ENCODE measurements at places on chromosomes 13 and 19.

- no peak for DNase-seq
Observed at GRCh38 chr13:84661718-84662117, 779.4 kb upstream of the SLITRK1 start.

DNA sequence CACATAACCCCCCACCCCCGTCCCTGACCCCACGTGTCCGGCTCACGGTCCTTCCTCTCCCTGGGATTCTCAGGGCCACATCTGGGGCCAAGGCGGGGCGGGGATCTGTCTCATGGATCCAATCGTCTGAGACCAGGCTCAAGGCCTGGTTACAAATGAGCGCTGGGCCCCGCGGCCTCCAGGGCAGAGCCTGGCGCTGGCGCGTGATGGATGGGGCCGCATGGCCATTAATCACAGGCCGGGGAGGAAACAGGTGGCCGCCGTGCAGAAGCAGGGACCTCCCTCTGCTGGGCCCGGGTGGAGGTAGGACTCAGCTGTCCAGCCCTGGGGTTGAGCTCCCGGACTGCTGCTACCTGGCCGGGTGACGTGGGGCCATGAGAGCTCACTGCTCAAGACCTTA, 5.8 kb upstream of the TLE5 start:
- DNase-seq = no peak

GRCh38 chr13:23868521-23868920, 20.7 kb downstream of the MIPEP start:
- DNase-seq = no peak

GRCh38 chr13:94660695-94661326, 51.5 kb downstream of the SOX21 start:
- DNase-seq = no peak

DNA sequence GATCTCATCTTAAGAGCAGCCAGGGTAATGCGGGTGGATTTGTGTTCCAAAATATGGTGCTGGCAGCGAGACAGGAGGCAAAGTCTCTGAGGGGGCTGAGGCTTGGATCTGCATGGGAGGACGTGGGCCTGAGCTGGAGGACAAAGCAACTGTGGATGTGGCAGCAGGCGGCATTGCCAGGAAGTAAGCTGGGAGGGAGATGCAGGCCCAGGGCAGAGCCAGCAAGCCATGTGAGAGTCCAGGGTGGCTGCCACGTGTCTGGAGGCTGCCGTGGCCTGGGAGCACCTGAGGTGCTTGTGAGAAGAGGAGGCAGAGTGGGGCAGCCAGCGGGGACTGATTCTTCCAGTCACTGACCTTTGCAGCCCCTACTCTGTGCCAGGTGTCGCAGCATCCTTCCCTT, 52.0 kb downstream of the DPF1 start:
- no peak for DNase-seq

GRCh38 chr13:105084931-105085330, 1450.5 kb downstream of the EFNB2 start:
- no peak for DNase-seq

GRCh38 chr19:43610493-43610892, 1.4 kb upstream of the SRRM5 start:
- no peak for DNase-seq

GRCh38 chr19:35395382-35396199, 24.7 kb downstream of the GPR42 start:
- DNase-seq = peak; percentile 38

DNA sequence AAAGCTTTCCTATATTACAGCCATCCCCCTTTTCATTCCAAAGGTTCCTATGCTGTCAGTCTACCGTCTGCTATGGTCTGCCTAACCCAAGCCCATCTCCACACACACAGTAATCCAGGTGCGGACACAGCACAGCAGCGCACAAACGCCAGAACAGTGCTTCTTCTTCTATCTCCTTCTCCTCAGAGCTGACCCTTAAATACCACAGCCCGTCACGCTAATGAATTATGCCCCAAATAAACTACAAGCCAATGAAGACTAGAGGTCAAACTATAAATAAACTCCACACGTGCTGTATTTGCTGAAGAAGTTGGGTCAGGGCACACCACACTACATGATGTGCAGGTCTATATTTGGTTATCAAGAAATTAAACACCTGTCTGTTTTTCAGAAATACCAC, 71.8 kb downstream of the TBC1D4 start:
- no peak for DNase-seq

GRCh38 chr13:47707414-47707813, 293.7 kb downstream of the SUCLA2 start:
- DNase-seq = no peak

DNA sequence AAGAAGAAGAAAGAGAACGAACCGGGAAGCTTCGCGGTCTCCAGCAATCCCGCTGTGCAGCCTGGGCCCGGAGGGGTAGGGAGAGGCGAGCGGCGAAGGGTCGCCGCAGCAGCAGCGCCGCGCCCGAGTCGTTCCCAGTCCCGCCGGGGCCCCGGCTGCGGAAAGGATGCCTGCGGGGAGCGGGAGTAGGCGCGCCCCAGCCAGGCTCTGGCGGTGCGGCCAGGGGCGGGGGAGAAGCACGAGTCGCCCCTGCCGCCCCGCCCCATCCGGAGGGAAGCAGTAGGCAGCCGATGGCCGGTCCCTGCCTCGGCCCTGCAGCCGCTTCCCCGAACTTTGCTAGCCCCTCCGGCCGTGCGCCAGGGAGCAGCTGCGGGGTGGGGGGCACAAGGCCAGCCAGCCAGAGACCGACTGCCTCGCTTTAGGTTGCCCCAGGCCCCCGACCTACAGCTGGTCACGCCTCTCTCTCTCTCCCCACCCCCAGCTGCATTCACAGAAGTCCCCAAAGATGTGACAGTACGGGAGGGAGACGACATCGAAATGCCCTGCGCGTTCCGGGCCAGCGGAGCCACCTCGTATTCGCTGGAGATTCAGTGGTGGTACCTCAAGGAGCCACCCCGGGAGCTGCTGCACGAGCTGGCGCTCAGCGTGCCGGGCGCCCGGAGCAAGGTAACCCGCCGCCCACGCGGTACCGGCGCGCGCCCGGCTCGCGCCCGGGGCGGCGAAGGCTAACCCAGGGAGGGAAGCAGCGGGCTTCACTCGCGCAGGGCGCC, 1.1 kb downstream of the VSTM2B start:
- peak; percentile 22 for DNase-seq

DNA sequence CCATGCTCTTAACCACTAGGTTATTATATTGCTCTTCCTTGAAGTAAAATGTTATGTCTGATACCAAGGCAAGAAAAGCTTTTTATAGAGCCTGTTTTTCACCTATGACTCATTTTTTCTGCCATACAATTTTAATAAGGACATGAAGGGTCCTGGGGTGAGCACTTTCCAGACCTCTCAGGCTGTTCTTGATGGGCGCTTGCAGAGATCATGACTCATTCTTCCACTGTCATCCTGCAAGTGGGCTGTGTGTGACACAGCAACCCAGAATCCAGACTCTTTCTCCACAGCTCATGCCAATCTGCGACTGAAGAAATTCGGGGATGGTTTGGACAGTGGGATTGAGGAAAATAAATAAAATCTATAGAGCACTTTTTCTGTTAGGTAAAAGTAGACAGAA, 506.7 kb upstream of the NBEA start:
- no peak for DNase-seq

- no peak for DNase-seq
Observed at GRCh38 chr13:46850214-46850613, 46.6 kb downstream of the HTR2A start.

DNA sequence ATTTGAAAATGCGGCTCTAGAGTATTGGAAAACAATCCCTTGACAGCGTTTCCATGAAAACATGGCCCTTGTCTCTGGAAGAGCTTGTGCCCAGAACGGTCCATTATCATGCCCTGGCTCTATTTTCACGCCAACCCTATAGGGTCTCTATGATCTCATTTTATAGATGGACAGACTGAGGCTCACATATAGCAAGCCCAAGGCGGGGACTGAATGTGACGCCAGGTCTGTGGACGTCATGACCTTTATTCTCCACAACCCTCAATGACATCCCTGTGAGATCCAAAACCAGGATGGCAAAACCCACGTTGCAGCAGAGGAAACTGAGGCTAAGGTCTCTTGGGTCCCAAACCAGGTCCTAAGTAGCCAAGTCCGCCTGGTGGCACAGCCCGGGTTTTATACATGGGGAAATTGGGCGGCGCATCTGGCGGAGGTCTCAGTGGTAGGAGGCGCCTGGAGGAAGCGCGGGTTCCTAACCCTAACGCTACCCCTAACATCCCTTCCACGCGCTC, 425 bp upstream of the COLGALT1 start:
- DNase-seq = no peak

GRCh38 chr13:43088093-43088511, 64.7 kb downstream of the DNAJC15 start:
- DNase-seq = no peak

DNA sequence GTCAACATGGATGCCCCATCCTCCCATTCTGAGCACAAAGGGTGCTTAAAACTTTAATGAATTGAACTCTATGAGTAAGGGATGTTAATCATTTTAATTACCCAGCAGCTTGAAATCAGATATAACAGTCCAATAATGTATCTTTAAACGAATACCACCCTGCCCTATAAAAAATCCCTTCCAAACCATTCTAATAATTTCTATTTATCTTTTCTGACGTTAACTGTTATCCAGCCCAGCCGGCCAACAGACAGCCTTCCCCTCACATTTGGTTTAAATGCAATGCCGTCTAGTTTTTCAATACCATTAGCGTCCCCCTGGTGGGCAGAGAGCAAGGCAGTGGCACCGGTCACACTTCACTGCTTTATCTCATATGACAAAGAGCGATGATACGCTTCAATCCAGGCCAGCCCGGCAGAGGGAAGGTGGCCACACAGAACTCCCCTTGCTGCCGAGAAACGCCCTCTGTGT, 402.2 kb upstream of the ZNF507 start:
- DNase-seq = no peak

GRCh38 chr13:27126859-27127258, 44.8 kb downstream of the USP12 start:
- DNase-seq = no peak

DNA sequence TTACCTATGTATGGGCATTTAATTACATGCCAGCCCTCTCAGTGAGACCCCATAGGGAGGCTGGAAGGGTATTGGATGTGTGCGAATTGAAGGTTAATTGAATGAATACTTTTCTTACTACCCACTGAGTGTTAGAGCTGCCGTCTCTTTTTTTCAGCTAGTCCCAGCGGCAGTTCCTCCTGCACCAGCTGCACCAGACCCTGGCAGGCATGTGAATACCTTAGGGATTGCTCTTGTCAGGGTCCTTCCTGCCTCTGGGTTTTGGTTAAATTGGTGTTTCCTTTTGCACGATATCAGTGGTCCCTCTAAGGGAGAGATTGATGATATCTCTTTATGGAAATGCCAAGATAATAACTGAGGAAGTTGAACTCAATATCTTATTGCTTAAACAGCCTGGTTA, 9.8 kb upstream of the CXCL17 start:
- no peak for DNase-seq

GRCh38 chr19:33177417-33177979, 16.6 kb upstream of the LRP3 start:
- no peak for DNase-seq

GRCh38 chr13:32254916-32255723, 60.0 kb downstream of the ZAR1L start:
- DNase-seq = no peak

DNA sequence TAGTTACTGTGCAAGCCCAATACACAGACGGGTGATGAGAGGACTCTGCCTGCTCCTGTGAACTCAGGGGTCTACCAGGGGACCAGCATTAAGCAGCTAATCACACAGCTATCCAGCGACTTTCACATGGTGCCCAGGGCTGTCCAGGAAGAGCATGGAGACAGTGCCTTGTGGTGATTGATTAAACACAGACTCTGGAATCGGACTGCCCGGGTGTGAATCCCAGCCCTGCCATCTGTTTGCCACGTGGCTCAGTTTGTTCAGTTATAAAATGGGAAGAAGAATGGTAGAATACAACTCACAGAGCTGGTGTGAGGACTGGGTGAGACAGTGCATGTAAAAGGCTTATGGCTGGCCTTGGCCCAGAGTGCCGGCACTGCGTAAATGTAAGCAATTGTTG, 42.1 kb upstream of the NPAS1 start:
- no peak for DNase-seq

DNA sequence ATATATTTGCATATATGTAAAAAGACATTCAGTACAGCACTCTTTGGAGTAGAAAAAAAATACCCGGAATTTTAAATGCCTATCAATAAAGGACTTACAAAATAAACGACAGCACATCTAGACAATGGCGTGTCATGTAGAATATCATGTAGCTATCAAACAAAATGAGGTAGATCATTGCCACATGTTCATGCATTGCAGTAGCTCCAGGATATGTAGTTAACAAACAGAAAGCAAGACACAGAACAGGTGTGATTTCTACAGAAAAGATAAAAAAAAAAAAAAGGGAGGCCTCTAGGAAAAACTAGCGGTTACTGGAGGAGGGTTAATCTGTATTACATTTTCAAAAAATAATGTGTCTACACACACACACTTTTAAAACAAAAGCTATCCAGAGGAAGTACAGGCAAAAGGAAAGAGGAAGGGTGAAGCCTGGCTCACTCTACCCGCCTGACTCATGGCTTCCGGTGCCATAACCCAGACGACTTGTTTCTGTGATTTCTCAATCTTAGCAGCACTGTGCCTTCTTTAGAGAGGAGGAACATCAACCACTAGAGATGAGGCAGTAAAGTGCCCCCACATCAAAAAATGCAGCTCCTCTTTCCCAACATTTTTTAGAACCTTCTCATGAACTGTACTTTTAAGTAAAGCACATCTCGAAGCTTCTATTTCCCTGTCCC, 6.9 kb downstream of the KCTD12 start:
- no peak for DNase-seq

DNA sequence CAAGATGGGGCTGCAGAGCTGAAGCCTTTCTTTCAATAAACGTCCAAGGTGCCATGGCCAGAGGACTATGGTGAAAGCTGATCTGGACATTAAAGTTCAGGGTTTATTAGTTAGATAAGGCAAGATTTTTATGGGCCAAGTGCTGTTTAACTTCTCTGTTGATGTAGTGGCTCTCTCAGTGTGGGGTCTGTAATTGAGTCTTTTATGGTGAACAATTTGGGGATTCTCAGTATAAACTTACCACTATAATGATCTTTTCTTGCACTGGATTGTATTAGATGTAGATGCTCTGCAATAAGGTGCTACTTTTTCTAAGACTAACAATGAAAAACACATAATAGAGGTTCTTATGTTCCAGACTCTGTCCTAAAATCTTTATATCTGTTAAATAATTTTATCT, 190.1 kb upstream of the KLF12 start:
- no peak for DNase-seq

GRCh38 chr13:29224206-29224605, 371.3 kb downstream of the SLC7A1 start:
- DNase-seq = no peak

DNA sequence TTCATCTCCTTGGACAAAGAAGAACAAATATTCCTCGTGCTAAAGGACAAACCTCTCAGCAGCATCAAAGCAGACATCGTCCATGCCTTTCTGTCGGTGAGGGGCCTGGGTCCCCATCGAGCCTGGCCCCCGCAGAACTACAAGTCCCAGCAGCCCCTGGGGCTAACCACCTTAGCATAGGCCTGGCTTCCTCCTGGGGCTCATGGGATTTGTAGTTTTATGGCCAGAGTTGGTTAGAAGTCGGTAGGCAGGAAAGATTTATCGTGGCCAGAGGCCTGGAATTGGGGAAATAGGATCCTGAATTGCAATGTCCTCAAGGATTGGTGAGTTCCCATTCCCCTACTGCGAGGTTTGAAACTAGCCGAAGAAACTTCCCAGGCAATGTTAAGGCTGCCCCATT, 19.6 kb downstream of the TMEM150B start:
- no peak for DNase-seq

Measured in DMS 273 treated with DMSO at 0.1 percent for 48 hours (cell line).